ENCODE measurements at places on chromosomes 16 and 17.

- DNase-seq = no peak
These were observed 39.4 kb upstream of the CDH3 start for GRCh38 chr16:68605746-68606145.

DNA sequence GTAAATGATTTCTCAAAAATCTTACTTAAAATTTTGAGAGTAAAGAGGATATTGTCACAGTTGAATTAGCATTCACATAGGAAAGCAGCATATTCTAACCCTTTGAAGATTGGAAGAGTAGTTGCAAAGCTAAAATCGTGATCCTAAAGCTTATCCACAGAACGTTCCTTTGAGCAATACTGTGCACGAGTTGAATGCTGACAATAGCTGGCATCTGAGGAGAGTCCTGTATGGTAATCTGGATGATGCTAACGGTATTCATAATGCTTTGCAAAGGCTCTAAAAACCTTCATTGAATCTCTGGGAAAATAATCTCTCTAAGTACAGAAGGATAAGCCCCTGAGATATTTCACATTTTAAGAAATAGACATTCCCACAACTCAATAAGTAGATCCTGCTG lies 354.6 kb downstream of the CDH8 start:
- no peak for DNase-seq

- DNase-seq = no peak
These were observed 67.7 kb downstream of the KATNIP start for GRCh38 chr16:27617665-27618064.

GRCh38 chr17:40018211-40019121 lies 3.2 kb downstream of the CSF3 start:
- no peak for DNase-seq

DNA sequence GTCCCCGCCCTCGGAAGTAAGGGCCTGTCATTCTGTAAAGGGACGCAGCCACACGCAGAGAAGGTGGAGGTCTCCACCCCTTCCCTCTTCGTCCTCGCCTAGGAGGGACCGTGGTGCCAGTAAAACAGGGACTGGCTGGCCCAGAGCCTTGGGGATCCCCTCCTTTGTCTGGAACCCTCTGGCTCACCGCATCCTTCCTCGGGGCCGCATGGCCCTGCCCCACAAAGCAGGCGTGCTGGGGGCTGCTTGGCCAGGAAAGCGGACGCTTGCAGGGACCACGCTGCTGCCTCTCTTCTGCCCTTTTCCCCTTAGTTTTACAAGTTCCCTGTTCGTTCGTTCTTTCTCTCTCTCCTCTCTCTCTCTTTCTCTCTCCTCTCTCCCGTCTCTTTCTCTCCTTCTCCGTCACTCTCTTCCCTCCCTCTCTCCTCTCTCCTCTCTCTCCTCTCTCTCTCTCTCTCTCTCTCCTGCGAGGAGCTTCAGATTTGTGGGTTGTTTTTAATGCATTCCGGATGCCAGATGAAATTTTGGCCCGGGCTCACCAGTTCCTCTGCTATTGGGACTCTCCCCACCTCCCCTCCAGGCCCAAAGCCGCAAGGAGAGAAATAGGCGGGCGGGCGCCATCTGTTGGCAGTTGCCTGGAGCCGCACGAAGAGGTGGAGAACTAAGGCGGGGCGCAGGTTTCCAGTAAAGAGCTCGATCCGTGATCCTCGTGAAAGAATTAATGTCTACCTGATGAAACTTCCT lies 35.1 kb upstream of the CDRT4 start:
- DNase-seq = peak; percentile 58

GRCh38 chr16:81527477-81528178 lies 83.0 kb downstream of the CMIP start:
- DNase-seq = no peak

DNA sequence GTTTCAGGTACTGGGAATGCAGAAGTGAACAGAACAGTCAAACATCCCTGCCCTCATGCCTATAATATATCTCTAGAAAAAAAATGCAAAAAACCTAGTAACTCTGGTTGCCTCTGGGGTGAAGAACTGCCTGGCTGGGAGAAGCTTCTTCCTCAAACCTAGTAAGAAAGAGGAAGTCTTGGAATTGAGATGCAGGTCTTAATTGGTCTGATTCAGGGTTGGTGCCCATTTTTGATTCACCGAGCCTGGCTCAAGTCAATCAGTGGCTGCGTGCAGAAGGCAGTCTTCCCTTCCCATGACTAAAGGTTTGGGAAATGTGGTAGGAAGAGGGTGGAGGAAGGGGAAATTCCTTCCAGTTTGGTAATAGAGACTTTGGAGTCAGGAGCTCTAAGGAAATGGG lies 22.4 kb downstream of the CDRT15 start:
- no peak for DNase-seq

DNA sequence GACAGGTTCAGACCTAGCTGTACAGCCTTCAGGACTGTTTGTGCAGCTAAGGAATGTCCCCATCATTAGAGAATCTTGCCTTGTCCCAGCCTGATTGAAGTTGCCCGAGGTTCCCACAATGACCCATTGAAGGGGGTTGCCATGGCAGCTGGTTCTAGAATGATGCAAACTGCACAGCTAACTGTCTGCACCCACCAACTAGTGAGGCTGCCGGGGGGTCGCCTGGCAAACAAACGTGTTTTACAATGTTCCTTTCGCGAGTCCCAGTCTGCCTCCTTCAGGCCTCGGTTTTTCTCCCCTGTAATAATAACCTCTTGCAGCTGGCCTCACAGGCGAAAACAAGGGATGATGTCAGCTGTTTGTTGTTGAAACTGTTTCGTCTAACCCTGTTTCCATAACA lies 5.5 kb downstream of the C16orf96 start:
- no peak for DNase-seq

GRCh38 chr16:73326221-73326620 lies 278.3 kb upstream of the ZFHX3 start:
- DNase-seq = no peak

DNA sequence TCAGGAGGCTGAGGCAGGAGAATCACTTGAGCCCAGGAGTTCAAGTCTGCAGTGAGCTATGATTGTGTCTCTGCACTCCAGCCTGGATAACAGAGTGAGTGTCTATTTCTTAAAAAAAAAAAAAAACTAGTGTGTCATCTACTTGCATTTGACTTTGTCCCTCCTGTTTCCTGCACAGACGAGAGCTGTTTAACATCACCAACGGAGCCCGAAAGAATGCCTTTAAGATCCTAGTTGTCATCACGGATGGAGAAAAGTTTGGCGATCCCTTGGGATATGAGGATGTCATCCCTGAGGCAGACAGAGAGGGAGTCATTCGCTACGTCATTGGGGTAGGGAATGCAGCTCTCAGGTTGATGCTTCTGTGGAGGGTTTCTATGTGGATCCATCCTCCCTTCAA lies 13.4 kb downstream of the ITGAM start:
- DNase-seq = no peak

DNA sequence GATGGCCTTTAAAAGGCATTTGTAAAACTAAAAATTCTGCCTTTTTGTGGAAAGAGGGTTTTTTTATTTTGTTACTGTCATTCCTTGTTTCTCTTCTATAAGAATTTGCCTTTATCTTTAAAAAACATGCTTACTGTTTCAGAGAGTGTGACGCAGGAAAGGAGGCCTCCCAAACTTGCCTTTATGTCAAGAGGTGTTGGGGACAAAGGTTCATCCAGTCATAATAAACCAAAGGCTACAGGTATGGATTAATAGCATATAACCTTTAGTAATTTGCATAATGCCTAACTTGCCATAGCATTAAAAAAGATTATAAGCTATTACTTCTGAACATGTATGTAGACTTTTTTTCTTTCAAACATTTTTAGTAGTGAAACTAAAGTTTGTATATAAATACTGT lies 34.2 kb downstream of the CYLD start:
- DNase-seq = no peak

GRCh38 chr17:78862073-78863023 lies 21.7 kb upstream of the USP36 start:
- DNase-seq = peak; percentile 82

DNA sequence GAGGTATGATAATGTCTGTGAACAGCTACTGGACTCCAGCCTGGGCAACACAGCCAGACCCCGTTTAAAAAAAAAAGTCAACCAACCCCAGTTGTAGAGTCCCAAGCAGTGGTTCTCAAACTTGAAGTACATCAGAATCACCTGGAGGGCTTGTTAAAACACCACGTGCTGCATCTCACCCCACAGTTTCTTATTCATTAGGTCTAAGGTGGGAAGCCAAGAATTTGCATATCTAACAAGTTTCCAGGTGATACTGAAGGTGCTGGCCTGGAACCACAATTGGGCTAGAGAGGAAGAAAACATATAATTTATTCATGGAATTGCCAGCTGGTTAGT lies 6.7 kb upstream of the MSL1 start:
- DNase-seq = no peak

DNA sequence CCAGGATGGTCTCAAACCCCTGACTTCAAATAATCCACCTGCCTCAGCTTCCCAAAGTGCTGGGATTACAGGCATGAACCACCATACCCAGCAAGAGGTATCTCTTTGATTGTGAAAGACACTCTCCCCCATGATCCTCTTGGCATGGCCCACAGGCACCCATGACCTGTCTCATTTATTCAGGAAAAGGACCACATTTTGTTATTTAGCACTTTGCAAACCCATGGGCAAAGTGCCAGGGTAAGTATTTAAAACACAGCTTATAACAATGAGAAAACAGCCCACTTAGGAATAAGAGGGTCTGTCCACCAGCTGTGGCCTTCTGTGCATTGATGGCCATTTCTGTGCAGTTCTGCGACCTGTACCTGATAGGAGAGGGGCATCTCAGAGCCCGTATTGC lies 12.8 kb upstream of the AKTIP start:
- no peak for DNase-seq

DNA sequence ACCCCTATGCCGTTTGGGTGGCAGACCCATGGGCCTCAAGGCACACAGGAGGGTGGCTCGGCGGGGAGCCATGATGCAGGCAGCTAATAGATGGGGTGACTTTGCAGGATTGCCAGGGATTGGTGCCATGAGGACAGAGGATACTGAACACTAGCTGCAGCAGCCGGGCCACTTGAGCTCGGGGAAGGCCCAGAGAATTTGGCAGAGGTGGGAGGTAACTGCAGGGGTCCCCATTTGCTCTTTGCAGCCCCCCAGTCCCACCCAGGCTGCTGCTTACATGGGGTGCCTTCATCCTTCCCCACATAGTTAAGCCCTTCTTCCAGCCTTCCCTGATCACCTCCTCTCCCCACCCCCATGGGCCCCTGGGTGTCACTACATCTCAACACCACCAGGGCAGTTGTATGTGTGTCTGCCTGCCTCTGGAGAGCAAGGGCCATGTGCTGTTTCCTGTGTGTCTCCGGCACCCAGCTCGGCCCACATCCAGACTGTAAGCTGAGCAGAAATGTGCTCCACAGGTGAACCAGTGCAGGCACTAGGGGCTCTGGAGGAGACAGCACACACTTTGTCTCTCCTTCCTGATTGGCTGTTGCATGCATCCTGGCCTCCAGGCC lies 52.0 kb downstream of the SREBF1 start:
- DNase-seq = no peak

- no peak for DNase-seq
These were observed 107.2 kb upstream of the DYNLRB2 start for GRCh38 chr16:80433623-80434022.

GRCh38 chr17:49979748-49980479 lies 10.9 kb downstream of the DLX4 start:
- DNase-seq = no peak

All from HS-27A (cell line).